ENCODE measurements at places on chromosomes 12 and 14.

DNA sequence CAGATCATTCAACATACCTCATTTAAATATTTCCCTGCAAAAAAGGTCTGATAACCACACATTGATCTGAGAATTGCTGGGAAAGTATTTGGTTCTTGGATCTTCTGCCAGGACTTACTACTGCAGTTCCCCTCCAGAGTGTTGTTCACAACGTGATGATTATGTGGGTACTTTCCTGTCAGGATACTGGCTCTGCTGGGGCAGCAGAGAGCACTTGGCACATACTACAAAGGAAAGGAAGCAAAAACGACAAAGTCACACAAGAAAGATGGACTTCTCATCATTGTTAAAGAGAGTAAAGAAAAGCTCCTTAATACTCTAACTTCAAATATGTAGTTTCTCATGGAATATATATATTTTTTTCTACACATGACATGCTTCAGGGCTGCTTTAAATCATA, 11.5 kb downstream of the GNS start:
- no peak for DNase-seq

GRCh38 chr14:22796087-22796707, 19.0 kb downstream of the SLC7A7 start:
- DNase-seq, result no peak

DNA sequence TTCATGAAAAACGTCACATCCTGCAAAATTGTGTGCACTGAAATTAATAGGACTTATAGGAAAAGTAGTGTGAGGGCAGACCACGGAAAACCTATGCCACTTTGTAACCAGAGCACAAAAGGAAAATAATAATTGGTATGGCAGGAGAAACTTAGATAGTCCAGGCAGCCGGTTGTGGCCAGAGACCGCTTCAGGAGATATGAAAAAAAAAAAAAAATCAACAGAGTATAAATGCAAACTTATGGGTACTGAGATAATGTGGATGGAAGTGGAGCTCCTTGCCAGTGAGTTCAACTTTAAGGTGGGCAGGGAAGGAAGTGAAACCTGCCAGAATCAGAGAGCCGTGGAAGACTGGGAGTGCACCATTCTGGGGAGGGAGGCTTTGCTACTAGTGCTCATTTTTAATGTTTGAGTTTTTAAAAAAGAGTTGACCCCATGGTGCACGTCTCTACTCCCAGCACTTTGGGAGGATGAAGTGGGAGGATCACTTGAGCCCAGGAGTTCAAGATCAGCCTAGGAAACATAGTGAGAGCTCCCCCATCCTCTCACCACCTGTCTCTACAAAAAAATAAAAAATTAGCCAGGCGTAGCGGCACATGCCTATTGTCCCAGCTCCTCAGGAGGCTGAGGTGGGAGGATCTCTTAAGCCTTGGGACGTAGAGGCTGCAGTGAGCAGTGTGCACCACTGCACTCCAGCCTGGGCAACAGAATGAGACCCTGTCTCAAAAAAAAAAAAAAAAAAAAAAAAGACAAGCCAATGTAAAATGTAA, 34.3 kb upstream of the METAP2 start:
- DNase-seq, result no peak

- no peak for DNase-seq
Observed at GRCh38 chr12:77888611-77889010, 57.9 kb downstream of the NAV3 start.

- no peak for DNase-seq
Observed at GRCh38 chr12:77816196-77816595, 14.5 kb upstream of the NAV3 start.

GRCh38 chr14:59890676-59891075, 20.1 kb upstream of the RTN1 start:
- DNase-seq, result no peak

- DNase-seq, result no peak
Observed at GRCh38 chr14:105540811-105541210, 14.4 kb downstream of the TMEM121 start.

- no peak for DNase-seq
Observed at GRCh38 chr12:40801082-40801481, 108.8 kb downstream of the CNTN1 start.

DNA sequence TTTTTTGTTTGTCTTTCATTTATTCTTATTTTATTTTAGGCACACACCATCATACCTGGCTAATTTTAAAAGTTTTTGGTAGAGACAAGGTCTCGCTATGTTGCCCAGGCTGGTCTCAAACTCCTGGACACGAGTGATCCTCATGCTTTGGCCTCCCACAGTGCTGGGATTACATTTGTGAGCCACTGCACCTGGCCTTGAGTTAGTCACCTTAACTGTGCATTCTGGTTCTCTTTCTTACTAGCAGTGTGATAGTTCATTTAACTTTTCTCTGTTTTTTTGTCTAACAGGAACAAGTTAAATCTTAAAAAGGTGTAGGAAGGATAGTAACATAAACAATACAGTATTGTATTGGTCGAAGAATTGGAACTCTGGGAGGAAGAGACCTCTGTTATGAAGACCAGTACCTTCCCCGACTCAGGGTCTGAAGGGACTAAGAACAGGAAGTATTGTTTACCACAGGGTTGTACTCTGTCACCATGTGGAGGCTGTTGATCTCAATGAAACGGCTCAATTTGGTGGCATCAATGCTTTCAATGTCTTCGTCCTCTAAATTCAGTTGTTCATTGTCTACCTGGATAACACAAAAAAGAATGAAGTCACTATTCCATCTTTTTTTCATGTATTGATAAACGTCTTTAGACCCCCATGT, 17.7 kb downstream of the ERP27 start:
- DNase-seq, result no peak

- no peak for DNase-seq
Observed at GRCh38 chr14:100791995-100792394, 33.9 kb upstream of the MEG3 start.

- no peak for DNase-seq
Observed at GRCh38 chr14:75847584-75847983, 134.2 kb downstream of the TGFB3 start.

DNA sequence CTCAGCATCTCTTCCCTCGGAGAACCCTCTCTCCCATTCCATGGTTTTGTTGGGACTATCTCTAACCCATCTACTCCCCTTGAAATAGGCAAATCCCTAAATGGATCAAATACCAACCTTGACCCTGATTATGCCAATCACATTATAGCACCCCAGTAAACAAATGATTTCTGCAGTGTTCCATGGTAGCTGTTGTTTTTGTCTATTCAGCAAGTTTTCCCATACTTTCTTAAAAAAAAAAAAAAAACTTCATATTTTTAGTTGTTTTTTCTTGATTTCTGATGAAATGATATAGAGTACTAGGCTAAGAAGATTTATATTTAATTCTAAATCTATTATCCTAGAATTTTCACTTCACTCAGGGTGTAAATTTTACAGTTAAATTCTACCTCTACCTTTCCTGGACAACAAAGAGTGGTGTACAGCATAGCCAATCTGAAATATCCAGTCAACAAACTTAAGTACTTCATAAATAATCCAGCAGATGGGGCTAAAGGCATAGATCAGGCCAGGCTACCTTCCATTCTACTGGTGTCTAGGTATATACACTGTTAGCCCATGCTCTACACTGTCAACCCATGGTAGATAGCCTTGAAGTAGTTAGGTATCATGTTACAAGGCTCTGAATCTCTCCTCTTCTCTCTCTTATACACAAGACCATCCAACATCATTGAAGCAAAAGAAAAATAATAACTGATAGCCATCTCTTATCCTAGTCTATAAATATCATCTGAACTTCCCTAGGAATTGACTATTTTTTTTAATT, 82.2 kb downstream of the PLEKHG7 start:
- DNase-seq, result peak; percentile 47

GRCh38 chr14:51401756-51402155, 161.7 kb downstream of the TMX1 start:
- no peak for DNase-seq

DNA sequence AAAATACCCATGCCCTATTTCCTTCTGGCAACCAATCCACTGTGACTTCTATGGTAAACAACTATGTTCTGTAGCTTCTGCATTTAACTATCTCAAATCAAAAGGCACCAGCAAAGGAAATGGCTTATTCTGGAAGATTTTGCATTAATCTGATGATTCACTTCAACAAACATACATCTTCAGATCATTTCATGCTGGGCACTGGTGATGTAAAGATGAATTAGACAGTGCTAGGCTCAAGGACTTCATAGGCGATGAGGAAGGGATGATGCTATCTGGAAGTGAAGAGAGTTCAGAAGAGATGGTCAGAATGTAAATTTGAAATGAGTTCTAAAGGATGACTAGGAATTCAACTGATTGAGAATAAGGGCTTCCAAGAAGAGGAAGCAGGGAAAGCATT, 363.3 kb downstream of the PAWR start:
- DNase-seq, result no peak

DNA sequence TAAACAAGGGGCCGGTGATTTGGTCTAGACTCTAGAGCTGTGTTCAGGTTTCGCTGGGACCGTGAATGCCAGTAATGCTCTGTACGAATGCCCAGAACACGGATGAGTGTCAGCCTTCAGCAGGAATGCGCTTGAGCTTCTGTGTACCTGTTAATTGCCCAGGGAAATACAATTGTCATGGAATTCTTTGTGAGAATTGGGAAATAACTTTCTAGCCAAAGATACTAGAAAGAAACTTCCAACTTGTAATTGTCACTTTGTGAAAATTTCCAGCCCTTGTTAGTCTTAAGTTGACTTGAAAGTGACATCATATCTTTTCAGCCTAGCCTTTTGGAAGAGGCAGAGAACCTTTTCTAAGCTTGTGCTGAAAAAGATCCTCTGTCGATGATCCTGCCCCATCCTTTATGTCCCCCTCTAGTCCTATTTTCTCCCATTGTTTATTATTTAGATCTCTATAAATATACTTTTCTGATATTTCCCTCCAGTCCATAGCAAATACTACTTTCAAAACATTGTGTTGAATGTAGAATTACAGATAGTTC, 2.7 kb downstream of the CHST11 start:
- no peak for DNase-seq

DNA sequence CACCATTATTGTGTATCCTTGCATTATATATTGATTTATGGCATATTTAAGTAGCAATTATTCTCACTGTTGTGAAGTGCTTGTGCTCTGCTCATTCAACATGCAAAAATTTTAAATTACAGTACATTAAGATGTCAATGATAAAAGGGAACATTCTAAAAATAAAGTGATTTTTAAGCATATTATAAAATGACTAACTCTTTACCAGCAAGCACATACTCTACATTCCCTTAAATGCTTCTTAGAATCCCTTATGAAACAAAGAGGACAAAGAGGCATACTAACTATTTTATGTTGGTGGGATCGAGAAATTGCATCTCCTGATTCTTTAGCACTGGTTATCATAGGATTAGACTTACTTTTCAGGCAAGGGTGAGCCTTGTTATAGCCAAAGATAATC, 46.6 kb upstream of the ZDHHC17 start:
- no peak for DNase-seq

DNA sequence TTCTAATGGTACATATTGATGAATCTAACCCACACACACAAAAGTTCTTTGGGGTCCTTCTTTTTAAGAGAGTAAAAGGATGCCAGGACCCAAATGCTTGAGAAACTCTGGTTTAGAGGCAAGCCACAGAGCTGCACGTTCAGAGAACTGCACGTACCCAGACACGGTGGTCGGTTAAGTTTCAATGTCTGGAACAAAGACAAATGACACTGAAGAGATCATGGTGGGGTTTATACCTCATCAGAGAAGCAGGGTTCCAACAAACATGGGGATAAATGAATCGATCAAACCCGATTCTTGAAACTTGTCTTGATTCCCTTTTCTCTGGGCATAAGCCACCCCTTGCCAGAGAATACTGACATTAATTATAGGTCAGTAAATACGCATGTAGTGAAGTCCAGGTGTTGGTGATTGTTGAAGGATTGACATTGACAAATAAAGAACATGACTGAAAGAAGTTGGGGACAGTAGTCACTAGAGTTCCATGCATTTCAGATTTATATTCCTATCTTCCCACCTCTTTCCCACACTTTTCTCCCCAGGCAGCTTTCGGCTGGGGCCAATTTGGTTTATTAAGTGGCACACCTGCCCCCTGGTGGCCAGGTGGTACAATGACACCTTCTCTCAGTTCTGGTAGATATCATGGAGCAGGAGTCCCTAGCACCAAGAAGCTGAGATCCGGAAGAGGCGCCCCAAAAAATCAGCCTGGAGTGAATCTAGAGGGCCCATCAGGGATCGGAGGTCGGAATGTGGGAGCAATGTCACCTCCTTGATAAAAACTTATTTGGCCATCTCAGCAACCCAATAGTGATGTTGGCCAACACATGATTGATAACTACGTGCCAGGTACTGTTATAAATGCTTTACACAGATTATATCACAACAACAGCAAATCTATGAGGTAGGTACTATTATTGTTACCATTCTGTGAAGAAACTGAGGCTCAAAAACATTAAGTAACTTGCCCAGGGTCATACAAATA, 17.8 kb upstream of the HDAC7 start:
- DNase-seq, result peak; percentile 74

DNA sequence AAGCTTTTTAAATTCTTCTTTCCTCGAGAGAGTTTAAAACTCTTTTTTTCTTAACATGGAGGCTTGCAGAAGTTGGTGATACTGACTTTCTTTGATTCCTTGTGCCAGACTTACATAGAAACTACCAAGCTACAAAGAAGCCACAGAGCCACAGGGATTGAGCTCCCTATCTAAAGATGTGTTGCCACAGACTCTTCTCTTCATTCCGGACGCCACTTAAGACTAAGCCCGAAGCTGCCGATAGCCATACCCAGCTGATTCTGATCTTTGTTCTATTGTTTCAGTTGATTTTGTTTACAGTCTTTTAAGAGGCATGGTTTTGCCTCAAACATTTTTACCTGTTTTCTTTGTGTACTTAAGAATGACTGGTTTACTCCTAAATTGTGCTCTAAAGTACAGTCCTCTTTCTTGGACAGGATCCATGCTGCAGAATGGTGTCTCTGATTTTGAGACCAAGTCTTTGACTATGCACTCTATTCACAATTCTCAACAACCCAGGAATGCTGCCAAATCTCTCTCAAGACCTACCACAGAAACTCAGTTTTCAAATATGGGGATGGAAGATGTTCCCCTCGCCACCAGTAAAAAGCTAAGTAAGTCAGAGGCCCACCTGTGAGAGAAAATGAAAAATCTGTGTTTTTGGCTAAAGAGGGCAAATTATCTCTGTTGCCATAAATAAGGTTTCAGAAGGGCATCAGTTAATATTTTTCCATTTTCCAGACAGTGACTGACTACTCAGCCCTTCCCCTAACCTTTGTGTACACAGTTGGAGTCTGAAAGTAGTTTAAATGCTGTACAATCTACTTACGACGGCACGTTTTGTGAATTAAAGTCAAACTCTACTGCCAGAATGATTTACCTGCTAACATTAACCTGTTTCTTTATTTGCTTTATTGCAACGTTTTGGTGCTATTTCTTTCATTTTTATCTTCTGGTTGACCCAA, 42.1 kb upstream of the KCNH3 start:
- no peak for DNase-seq

DNA sequence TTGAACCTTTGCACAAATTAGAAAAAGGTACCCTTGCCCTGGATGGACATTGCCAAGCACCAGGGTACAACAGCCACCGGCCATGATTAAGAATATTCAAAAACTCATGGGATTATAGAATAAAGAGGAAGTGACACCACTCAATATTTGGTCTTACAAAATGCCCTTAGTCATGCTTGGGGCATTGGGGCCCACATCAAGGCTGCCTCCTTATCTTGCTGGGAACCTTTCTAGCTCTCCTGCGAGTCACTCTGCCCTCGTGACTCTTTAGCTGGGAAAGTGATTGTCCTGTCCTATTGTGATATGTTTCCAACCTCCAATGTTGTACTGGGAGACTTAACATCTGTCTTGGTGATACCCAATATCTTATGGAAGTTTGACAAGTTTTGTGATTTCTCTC, 57.8 kb downstream of the GTF2A1 start:
- DNase-seq, result no peak

- DNase-seq, result peak; percentile 57
Observed at GRCh38 chr12:114762490-114763110, 78.6 kb upstream of the TBX3 start.

All from muscle of back (tissue), 13 donors.